Fibroblast of lung (primary cell): ENCODE measurements at places on chromosomes 2 and 18.

DNA sequence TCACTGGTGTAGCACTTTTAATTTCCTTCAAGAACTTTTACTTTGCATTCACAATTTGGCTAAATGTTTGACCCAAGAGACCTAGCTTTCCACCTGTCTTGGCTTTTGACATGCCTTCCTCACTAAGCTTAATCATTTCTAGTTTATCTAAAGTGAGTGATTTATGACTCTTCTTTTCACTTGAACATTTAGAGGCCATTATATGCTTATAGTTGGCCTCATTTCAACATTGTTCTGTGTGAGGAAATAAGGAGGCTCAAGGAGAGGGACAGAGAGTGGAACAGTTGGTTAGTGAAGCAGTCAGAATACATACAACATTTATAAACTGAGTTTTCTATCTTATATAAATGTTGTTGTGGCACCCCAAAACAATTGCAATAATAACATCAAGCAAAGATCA, 489.3 kb upstream of the CDH2 start:
- DNase-seq = peak; percentile 23

GRCh38 chr18:57475408-57475807, 40.2 kb downstream of the ONECUT2 start:
- no peak for DNase-seq

DNA sequence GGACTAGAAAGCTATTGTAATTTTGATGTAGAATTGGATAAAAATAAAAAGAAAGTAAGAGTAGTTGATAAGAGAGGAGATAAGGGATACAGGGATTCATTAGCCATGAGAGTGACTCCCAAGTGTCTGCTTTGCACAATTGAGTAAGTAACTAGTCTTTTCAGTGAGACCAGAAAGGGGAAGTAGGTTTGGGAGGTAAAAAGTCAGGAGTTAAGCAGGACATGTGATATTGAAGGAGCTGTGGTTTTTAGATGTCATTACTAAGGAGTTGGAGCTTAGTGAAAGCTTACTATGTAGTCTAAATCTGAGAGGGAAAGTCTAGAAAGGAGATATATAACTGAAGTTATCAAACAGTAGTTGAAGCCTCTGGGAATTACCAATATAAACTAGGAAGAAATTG, 93.4 kb downstream of the SLC5A7 start:
- DNase-seq = no peak

GRCh38 chr2:98012561-98012991, 16.8 kb upstream of the TMEM131 start:
- no peak for DNase-seq

DNA sequence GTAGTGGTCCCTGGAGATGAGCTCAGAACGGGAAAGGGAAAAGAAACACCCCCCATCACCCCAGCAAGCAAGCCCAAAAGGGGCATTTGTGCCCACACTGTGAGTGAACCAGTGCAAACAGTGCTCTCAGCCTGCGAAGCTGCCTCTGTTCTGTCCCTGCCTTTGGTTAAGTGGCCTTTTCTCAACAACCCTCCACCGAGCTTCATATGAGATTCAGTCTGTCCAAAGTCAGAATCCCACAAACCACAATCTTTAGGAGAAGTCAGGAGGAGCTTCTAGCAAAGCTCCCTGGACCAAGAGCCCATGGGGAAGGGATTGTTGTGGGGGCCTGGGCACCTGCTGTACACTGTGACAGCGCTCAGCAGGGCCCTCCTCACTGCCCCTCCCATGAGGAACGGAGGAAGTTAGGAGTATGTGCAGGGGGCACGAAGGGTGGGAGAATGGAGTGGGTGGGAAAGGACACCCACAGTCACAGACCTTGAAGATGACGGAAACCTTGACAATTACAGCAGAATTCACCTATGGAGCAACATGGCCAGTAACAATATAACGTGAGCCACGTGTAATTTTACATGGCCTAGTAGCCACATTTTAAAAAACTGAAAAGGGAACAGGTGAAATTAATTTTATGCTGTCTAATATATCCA, 119.5 kb downstream of the SMAD7 start:
- no peak for DNase-seq

- peak; percentile 75 for DNase-seq
These were observed 1.5 kb downstream of the ACSL3 start for GRCh38 chr2:222862106-222862908.

GRCh38 chr2:108239786-108240185, at the start of gene SULT1C3:
Gene SULT1C3 (plus strand): TSS chr2:108239968. CDS start chr2:108247195, 7,227 bp downstream.
- DNase-seq = no peak

DNA sequence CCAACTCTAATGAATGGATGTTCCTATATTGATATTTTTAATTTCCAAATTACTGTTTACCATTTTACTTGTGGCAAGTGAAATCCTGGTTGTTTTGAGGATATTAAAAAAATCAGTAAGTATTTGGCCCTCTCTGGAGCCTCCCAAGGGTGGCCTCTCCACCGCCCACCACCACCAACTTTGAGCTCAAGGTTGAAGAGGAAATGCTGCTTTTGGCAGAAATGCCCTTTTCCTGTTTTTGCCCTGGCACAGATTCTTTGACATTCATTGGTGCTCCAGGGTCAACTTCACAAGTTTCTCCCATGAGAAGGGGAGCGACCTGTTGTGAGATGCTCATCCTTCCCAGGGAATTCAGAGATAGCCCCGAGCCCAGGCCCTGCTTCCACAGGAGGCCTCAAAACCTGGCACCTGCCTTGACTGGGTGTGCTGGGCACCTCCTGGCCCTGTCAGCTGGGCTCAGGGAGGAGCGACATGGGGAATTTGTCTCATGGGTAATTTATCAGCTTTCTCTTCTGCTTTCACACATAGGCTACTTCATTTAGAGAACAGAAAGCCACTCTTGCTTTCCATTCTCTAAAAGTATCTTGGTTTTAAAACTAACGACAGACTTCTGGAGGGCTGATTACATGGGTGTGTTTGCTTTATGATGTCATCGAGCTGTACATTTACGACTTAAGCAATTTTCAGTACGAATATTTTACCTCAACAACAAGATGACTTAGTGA, 6.9 kb downstream of the CD8A start:
- DNase-seq = no peak

DNA sequence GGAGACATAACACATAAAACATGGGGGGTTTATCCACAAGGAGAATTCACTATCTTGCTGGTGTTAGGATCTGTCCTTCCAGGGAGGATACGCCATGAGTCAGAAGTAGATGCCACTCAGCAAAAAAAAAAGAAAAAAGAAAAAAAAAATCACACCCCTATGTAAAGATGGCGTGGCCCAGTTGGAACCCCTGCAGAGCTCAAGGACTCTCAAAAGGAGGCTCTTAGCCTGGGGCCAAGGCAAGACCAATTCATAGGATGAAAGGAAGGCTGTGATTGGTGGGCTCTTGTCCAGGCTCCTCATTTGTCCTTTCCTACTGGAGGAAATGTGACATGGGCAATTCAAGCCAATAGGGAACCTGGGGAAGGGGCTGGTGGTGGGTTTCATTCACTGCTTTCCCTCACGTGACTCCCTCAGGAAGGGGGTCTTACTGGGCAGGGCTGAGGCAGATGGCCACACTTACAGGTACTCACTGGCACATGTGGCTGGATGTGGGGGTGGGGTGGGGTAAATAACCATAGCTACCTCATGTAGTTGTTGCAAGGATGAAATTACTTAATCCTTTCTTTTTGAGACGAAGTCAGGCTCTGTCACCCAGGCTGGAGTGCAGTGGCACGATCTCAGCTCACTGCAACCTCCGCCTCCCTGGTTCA, 38.7 kb upstream of the HAAO start:
- DNase-seq = no peak

DNA sequence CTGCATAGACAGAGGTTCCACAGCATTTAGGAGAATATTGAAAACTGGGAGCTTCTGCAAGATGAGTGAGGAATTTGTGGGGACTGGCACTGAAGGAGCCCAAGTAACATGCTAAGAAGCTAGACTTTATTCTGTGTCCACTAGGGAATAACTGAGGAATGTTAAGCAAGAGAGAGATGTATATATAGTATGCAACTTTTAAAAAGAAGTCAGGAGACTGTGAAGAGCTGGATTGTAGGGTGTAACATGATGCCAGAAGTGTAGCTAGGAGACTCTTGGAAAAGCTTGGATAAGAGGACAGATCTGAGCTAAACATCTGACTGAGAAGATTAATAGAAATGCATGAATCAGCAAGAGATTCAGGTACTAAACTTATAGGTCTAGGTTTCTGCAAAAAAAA, 270.6 kb upstream of the MMADHC start:
- peak; percentile 60 for DNase-seq

DNA sequence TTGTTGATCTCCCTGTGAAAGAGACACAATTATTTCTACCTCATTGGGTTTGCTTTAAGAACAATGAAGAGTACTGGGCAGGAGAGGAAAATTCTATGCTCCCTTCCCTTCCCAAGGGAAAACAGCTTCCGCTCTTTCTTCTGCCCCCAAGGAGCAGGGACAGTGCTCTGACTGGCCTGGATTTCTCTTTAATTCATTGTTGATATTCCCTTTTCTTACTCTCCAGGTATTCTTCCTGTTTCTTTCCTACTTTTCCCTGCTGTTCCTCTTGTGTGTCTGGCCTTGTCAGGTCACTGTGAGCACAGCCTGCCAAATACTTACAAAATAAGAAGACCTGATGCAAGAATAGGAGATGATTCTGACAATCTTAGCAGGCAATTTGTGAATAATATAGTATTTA, 49.6 kb upstream of the SPAG16 start:
- no peak for DNase-seq

DNA sequence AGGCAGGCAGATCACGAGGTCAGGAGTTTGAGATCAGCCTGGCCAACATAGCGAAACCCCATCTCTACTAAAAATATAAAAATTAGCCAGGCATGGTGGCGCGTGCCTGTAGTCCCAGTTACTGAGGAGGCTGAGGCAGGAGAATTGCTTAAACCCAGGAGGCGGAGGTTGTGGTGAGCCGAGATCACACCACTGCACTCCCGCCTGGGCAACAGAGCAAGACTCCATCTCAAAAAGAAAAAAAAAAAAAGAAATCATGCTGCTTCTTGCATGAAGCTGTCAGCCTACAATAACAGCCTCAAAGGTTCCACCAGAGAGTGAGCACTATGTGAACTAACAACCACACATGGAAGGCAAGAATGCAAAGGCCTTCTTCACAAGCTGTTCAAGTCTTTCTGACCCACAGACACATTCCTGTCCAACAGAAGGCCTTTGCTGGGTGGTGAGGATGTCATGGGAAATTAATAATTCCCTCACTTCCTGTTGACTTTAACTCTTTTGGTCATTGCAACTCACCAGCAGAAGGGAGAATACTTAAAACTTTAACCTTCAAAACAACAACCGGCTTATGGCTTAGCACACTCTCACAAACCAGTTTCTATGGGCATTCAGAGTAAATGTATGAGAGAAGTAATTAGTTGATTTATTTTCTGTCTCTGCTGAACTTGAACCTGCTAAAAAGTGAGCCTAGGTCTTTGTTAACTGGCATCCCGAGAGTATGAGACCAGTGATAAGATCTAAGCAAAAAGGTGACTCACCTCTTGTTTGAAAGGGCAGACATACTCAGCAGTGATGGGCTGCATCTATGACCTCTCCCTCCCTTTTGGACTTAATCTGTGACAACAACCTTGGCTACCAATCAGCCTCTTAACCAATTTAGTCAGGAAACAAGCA, 11.8 kb downstream of the PLEKHM3 start:
- DNase-seq = peak; percentile 72

- DNase-seq = peak; percentile 36
These were observed 14.8 kb downstream of the WDFY1 start for GRCh38 chr2:223930103-223930976.

DNA sequence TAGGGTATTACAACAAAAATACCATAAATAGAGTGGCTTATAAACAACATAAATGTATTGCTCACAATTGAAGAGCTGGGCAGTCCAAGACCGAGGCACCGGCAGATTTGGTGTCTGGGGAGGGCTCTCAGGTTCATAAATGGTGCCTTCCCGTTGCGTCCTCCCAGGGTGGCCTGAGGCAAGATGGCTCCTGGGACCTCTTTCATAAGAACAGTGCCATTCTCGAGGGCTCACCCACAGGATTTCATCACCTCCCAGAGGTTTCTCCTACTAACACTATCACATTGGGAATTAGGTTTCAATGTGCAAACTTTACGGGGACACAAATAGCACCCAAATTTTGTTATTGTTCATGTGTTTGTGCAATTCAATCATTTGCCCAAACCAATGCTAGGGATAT, 793.5 kb upstream of the HS6ST1 start:
- no peak for DNase-seq

GRCh38 chr18:65091744-65092329, 659.0 kb upstream of the CDH7 start:
- peak; percentile 2 for DNase-seq

- peak; percentile 32 for DNase-seq
These were observed 82.4 kb downstream of the TTC32 start for GRCh38 chr2:19819097-19820065.

- DNase-seq = no peak
These were observed 88.7 kb downstream of the ACVR1 start for GRCh38 chr2:157787364-157787938.

GRCh38 chr2:70050631-70051425, 36.4 kb upstream of the PCBP1 start:
- DNase-seq = no peak

GRCh38 chr2:170975127-170975942, 46.3 kb downstream of the GORASP2 start:
- DNase-seq = no peak

- DNase-seq = peak; percentile 50
These were observed 151.8 kb upstream of the MMADHC start for GRCh38 chr2:149739171-149739882.

- peak; percentile 94 for DNase-seq
These were observed 143.3 kb downstream of the HDAC4 start for GRCh38 chr2:239257511-239257937.

- no peak for DNase-seq
These were observed 163.5 kb downstream of the RTP5 start for GRCh38 chr2:242032780-242033656.

GRCh38 chr2:98551316-98551715, 57.0 kb downstream of the COA5 start:
- no peak for DNase-seq

DNA sequence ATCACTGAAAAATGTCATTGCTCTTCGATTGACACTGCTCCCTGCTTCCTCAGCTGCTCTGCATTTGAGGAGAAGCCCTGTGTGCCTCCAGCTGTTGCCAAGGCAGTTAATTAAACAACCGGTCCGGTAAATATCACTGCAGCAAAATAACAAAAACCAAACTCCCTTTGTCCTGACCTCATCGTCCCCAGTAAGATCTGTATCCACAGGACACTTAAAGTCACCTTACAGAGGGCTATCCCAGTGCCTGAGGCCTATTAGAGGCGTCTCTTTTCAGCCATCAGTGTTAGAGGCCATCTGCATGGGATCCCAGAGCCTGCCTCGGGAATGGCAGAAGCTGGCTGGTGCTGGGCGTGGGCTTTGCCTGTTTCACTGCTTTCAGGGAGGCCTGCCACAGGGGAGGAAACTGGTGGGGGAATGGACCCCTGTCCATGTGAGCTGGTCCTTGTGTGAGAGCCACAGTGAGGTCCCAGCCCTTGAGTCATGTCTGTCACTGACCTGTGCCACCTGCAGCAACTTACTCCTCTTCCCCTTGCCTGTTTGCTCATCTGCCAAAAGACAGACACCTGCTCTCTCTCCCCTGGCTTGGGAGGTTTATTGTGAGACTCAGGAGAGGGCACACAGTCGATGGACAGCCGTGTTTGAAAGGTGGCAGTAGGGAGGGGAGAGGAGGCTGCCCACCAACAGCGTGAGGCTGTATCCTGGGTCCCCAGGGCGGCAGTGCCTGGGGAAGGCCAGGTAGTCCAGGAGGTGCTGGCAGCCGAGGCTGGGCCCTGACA, 117.7 kb upstream of the MCFD2 start:
- no peak for DNase-seq
